ENCODE measurements at places on chromosomes 16 and 17.

DNA sequence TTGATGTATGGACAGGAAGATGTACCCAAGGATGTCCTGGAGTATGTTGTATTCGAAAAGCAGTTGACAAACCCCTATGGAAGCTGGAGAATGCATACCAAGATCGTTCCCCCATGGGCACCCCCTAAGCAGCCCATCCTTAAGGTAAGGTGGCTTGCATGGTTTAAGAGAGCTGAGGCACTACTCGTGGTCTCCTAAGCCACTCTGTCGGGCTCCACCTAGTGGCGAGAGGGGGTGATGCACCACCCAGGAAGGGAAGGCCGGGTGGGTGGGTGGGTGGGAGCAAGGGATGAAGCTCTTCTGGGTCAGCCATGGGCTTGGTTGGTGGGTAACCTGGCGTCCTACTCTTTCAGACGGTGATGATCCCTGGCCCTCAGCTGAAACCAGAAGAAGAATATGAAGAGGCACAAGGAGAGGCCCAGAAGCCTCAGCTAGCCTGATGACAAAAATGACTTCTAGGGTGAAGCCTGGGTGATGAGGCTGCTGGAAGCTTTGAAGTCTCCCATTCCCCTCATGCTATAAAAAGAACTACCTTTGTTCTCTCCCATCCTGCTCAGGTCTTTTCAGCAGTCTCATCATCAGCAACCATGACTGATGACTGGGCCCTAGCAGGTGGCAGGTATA is 21.5 kb downstream of the GPR179 start:
- peak; percentile 55 for DNase-seq

- DNase-seq: no peak
These were observed 172.6 kb downstream of the HAPSTR1 start for GRCh38 chr16:9264067-9264466.

DNA sequence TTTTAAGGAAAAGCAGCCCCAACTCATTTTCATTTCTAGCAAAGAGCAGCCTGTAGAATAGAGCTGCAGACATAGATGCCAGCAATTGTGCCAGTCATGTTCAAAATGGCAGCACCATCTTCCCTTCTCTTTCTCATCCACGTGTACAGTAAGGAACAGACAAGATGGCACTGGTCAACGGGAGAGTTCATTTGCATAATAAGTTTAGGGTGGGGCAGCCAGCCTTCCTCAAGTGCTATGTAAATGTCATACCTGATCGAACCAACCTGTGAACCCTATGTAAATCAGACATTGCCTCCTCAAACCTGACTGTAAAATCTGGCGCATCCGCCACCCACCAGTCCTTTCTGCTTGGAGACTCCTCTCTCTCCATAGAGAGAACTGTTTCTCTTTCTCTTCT is 150.0 kb upstream of the CDH13 start:
- no peak for DNase-seq

GRCh38 chr17:76704805-76705204 is 6.0 kb downstream of the MXRA7 start:
- no peak for DNase-seq

GRCh38 chr17:4766723-4767122 is 5.0 kb upstream of the TM4SF5 start:
- DNase-seq: no peak

DNA sequence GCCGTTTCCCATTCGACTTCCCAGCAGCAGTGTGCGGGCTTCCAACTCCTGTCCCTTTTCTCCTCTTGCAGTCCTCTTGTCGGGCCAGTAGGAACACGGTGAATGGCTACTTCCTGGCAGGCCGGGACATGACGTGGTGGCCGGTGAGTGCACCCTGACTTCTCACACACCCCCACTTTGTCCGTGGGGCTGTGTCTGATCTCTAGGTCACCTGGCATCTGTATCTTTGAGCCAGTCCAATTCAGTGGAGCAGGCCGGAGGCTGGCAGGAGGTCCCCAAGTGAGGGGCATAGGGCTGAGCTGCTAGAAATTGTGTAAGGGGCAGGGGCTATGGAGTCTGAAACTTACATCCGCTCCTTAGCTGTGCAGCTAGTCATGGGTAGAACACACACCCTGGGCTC is 6.6 kb downstream of the SLC5A10 start:
- no peak for DNase-seq

- no peak for DNase-seq
These were observed 23.5 kb upstream of the DHRS13 start for GRCh38 chr17:28926366-28926765.

DNA sequence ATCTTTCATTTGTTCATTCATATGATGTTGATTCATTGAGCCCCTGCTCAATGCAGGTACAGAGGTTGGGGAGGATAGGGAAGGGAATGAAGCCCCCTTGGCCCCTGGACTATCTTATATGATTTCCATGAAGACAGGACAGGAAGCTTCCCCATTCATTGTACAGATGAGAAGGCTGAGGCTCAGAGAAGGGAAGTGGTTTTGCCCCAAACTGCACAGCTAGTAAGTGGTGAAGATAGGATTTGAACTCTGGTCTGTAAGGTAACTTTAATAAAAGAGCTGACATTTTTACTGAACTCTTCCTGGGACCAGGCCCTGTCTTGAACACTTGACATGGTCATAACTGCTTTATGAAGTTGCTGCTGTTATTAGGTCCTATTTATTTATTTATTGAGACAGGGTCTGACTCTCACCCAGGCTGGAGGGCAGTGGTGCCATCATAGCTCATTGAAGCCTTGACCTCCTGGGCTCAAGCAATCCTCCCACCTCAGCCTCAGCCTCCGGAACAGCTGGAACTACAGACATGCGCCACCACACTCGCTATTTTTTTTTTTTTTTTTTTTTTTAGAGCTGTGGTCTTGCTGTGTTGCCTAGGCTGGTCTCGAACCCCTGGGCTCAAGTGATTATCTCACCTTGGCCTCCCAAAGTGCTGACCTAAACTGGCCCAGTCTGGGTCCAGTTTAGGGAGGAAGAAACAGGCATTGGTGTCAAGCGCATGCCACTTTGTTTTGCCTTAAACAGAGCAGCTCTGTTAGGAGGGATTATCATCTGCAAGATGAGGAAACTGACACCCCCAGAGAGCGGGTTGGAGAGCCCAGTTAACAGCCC is 5.0 kb downstream of the CTF1 start:
- no peak for DNase-seq

DNA sequence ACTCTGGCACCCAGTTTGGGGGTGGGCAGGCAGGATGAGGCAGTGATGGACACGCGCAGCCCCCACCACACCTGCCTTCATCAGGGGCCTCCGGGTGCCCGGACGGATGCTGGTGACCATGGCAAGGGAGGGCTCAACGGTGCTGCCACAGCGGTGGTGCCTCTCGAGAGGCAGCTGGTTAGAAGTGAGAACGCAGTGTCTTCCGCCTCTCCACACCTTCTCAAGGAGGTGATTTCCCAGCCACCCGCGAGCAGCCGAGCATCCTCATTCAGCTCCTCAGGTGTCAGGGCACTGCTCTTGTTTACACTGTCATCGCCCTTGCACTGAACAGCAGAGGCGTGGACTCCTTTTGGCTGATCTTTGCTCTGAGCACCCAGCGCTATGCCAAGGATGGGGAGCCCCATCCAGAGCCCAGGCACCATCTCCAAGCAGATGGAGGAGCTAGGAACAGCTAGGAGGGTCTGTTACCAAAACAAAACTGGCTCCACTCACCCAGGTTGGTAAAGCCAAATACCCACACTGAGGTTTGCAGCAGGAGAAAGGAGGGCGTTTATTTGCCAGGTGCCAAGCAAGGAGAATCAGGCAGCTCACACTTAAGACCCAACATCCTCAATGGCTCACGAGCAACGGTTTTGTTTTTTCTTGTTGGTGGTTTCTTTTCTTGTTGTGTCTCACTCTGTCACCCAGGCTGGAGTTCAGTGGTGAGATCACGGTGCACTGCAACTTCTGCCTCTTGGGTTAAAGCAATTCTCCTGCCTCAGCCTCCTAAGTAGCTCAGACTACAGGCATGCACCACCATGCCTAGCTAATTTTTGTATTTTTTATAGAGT is 174.3 kb upstream of the TNRC6C start:
- DNase-seq: peak; percentile 80

- peak; percentile 50 for DNase-seq
These were observed 182.0 kb downstream of the SEC14L1 start for GRCh38 chr17:77322514-77323412.

DNA sequence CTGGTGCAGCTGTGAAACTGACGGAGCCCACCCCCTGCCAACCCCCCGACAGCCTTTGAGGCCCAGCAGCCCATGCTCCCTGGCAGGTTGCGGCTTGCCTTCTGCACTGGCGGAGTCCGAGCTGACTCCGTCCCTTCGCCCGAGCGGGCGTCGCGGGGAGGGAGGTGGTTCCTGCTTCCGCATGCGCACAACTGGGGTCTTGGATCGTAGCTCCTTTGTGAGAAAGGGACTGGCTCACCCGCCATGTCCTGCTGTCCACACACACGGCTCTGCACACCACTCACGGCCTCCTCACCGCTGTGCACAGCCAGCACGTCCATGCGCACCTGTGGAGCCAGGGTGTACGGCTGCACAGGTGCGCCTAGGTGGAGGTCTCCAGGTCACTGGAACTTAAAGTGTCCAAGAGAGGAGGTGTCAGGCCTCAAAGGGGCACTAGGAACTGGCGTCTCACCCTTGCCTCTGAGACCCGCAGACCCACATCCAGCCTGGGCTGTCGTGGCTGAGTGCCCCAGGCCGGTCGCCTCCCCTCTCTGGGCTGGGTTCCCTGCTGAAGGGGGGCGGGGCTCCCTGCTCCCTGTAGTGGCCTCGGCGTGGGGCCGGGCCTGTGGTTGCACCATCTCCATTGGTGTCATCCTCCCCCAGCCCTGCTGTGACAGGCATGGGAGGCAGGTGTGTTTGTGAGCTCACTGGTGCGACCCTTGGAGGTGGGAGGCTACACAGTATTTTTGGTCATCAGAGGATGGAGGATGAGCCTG is 45.3 kb downstream of the JPH3 start:
- no peak for DNase-seq

DNA sequence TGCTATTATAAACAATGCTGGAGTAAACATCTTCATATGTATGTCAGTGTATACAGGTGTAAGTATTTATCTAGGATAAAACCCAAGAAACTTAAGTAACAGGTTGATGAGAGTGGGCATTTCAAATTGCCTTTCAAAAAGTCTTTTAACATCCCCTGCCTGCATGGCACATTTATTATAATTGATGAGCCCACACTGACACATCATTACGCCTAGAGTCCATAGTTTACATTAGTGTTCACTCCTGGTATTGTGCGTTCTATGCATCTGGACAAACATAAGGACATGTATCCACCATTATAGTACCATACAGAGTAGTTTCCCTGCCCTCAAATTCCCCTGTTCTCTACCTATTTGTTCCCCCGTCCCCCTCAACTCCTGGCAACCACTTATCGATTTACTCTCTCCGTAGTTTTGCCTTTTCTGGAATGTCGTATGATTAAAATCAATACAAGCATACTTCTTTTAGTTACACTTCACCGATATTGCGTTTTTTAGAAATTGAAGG is 53.7 kb downstream of the NACA2 start:
- DNase-seq: no peak

- DNase-seq: no peak
These were observed 119.6 kb downstream of the CDH11 start for GRCh38 chr16:65002265-65002664.

DNA sequence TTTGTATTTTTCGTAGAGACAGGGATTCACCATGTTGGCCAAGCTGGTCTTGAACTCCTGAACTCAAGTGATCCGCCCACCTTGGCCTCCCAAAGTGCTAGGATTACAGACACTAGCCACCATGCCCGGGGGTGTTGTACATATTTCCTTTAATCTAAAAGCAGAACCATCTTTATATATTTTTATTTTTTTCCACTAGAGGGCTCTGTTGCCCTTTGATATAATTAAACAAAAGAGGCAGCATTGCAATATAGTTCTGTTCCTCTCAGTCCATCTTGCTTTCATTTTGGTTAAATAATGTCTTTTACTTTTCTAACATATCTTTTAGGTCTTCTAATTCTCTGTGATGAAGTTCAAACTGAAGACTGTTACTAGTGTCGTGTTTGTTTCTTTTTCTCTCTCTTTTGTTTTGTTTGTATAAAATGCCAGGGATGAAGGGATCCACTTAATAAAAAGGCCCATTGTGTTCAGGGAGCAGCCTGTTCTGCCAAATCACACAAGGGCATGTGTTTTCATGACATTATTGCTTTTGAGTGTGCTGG is 23.4 kb downstream of the WWOX start:
- no peak for DNase-seq

DNA sequence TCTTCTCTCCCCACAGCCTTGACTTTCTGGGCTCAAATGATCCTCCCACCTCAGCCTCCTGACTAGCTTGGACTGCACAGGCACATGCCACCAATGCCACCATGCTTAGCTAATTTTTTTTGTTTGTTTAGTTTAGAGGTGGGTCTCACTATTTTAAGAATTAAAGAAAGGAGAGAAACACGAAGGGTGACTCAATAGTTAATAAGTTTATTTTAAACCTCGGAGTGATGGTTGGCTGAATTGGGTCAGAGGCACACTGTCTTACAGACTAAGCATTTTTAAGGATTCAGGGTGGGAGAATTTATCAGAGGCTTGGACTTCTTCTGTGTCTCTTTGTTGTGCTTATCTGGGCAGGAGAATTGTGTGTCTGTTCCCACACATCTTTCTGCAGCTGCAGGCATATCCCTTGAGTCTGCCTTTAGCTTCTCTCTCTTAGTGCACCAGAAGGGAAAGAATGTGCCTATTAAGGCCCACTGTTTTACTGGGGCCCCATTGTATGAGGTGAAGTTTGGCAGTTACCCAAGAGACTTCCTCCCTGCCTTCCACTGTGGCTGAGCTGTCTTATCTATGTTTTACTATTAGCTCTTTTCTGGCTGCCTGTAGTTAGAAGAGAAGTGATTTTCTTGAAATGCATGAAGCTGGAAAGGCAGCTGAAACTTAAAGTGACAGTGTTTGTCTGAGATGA is 2172.0 kb downstream of the TP53TG3F start:
- DNase-seq: no peak
